ENCODE measurements at places on chromosomes 7 and 10. TPM values are rescaled to one million over a fixed set of nuclear protein-coding genes. Genes with fewer than 3 reads are reported as not detected.

Gene GTF2IRD1
- 1.4 TPM for total RNA-seq

Gene OPN4
- total RNA-seq = not detected

Gene ZNF37A
- total RNA-seq = 33.5 TPM

Gene PVRIG
- 20.9 TPM for total RNA-seq

Gene PCDH15
- total RNA-seq = not detected

Data from activated CD4-positive, alpha-beta T cell treated with anti-CD3 and anti-CD28 coated beads, Interleukin-2, amount 10 ng/mL, durations not matched to agents 24 days and 14 days (primary cell).